ENCODE measurements at places on chromosomes 2 and 18. TPM values are rescaled to one million over a fixed set of nuclear protein-coding genes. Genes with fewer than 3 reads are reported as not detected.
A peak's percentile ranks its signal among the peaks of the same experiment; 100 is the strongest.

GRCh38 chr2:102768892-102769291 lies 7.1 kb downstream of the TMEM182 start:
- no peak for DNase-seq

- no peak for DNase-seq
These were observed 99.8 kb upstream of the COPS8 start for GRCh38 chr2:236985761-236986339.

DNA sequence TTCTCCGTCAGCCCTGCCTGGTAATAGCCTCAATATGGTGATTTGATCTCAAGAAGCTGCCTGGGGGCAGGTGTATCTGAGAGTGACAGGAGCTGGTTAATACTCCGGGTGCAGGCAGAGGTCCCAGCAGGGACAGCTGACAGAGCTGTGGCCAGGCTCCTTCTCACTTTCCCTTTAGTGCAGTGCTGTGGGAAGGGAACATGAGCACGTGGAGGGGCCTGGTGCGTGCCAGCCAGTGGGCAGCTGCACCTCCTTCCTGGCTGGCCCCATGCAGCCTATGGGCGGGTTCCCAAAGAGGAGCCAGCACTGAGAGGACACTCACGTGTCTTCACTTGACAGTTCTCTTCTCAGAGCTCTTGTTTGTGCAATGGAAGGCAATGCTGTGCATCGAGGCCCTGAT lies 9.1 kb downstream of the CNNM4 start:
- no peak for DNase-seq

DNA sequence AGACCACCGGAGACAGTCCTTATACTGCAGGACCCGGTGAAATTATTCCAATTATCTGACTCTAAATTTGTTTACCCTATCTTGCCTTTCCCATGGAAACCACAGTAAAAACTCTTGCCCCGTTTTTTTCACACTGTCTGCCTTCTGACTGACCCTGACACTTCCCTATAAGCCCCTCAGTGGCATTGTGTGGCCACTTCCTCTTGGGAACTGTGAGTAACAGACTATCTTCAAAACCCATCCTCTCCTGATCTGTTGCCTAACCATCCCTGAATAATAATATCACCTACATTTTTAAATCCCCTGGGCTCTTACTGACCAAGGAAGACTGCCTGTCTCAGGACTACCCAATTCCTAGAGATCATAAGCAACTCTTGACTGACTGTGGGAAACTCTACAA lies 42.6 kb upstream of the RNF152 start:
- DNase-seq = no peak

GRCh38 chr2:56184500-56185011 lies 766 bp downstream of the CCDC85A start:
- no peak for DNase-seq

- DNase-seq = peak; percentile 10
These were observed 22.7 kb downstream of the GPR55 start for GRCh38 chr2:230902180-230902899.

- no peak for DNase-seq
These were observed 20.1 kb downstream of the SFT2D3 start for GRCh38 chr2:127721311-127721977.

- no peak for DNase-seq
These were observed 16.9 kb downstream of the LYG2 start for GRCh38 chr2:99238599-99238998.

GRCh38 chr2:39099870-39100728 lies 20.8 kb downstream of the SOS1 start:
- peak; percentile 44 for DNase-seq

GRCh38 chr2:144402251-144402650 lies 117.7 kb downstream of the ZEB2 start:
- no peak for DNase-seq

- DNase-seq = no peak
These were observed 247.0 kb downstream of the TMX3 start for GRCh38 chr18:68467957-68468356.

GRCh38 chr2:176398243-176399073 lies 129.2 kb downstream of the MTX2 start:
- DNase-seq = no peak

DNA sequence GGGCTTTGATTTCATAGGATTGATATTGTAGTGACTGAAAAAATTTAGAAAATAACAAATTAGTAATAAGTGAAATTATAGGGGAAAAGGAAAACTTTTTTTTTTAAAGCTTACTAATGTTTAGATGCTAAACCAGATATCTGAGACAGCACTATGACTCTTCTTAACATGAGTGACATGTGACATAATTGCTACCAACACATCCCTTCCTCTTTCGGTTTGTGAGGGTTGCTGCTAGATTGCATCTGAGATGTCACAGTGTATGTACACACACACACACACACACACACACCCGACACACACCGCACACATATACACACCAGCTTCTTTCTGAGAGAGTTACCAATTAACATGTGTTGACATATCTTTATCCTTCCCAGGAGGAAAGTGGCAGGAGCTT lies 18.0 kb downstream of the RAPGEF4 start:
- no peak for DNase-seq

Gene CD226
- 0.04 TPM for total RNA-seq

Gene PCARE
- not detected for total RNA-seq

Gene ZSWIM2
- not detected for total RNA-seq

Gene RAB6D
- 0.07 TPM for total RNA-seq
